ENCODE measurements at places on chromosomes 4 and X.

DNA sequence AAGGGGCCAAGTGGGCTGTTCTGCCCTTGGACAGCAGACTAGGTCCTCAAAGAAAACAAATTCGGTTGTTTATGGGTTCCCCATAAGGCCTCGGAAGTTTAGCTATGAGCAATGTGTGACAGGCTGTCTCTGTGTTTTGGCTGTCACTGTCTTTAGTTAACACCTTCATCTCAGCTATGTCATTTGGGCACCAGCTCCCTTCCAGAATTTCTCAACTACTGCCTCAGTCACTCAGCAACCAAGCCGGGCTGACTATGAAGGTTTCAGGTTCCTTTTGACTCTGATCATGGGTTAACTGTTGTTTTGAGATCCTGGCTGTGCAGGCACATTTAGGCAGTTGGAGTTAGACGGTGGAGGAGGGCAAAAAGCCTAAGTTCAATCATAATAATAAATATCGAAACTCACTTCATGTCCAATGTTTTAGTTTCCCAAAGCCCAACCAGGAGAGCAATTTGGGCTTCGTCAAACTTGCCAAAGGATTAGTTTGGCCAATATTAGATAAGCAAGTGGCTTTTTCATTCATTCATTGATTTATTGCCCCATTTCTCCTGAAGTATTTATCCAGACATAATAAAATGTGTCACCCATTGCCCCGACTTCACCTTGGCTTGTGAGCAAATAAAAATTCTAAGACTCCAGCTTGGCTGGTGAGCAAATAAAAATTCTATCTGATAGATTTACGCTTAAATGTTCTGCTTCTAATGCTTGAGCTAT lies 9.1 kb upstream of the PAGE1 start:
- DNase-seq = no peak

- no peak for DNase-seq
Measured at GRCh38 chr4:3112609-3113469, 38.4 kb downstream of the HTT start.

DNA sequence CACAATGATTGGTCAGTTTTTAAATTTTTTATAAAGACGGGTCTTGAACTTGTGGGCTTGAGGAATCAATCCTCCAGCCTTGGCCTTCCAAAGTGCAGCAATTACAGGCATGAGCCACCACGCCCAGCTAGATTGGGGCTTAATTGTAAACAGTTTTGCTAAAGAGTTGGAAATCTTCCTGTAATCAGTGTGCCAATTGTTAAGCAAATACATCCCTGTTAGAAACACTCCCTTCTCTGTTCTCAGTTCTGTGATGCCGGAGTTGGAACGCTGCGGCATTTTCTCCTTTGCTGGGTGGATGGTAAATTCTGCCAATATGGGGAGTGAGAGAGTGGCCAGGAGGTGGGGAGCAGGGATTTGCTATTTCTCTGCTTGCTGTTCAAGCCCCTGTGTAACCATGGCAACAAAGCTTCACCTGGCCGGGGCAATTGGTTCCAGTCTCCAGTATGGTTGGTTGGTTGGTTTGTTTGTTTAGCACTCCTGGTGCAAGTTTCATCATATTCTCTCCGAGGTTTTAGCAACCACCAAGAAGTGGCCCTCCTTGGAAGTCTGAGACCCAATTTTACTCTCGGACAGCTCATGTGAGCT lies 3.0 kb upstream of the SPATA4 start:
- DNase-seq = no peak

DNA sequence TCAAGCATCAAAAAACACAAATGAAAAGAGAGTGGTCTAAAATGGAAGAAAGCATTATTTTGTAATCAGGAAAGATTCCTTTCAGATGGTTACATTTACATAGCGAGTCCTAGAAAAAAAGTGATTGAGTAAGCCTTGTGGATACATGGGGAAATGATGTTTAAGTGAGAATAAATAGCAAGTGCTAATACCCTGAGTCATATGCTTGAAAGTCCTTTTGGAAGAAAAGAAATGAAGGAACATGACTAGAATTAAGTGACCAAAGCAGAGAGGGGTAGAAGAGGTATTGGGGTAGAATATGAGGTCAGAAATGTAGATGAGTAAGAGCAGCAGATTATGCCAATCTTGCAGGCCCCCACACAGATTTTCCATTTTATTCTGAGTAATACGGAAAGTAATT lies 814.8 kb upstream of the GRID2 start:
- no peak for DNase-seq

DNA sequence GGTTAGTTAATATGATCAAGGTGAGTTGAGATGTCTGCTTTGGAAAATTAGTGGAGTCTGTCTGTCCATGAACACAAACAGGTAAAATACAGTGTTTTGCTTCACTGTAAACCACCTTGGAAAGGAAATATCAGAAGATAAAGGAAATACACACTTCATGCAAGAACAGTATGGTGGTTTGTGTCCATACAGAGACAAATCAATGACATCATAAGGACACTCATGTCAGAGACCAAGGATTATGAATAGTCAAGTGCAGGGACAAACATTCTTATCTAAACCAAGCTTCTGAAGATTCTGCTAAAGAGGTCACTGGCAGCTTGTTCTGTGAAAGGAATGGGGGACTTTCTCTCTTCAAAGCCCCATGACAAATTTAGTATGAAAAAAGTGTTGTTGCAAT lies 322.9 kb upstream of the F9 start:
- no peak for DNase-seq

DNA sequence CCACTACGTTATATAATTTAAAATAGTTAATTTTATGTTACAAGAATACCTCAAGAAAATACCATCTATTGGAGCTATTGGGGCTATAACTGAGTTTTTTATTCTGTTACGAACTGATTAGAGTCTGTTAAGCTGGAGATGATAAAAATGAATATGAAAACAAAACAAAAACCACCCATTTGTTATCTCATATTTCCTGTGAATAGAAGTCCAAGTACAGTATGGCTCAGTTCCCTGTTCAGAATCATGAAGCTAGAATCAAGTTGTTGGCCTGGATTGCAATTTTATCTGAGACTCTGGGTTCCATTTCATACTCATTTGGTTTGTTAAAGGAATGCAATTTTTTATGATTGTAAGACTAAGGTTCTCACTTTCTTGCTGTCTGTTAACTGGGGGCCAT lies 319.1 kb upstream of the PCDH18 start:
- no peak for DNase-seq

- no peak for DNase-seq
Measured at GRCh38 chr4:91366554-91366953, 937.2 kb upstream of the GRID2 start.

Measured in stimulated activated CD4-positive, alpha-beta T cell treated with anti-CD3 and anti-CD28 coated beads, TNF-alpha, amount 100 ng/mL, for 1 hour (primary cell).